ENCODE measurements at places on chromosomes 11 and 22.

GRCh38 chr22:39197578-39197977 lies 45.1 kb upstream of the CBX7 start:
- no peak for DNase-seq

DNA sequence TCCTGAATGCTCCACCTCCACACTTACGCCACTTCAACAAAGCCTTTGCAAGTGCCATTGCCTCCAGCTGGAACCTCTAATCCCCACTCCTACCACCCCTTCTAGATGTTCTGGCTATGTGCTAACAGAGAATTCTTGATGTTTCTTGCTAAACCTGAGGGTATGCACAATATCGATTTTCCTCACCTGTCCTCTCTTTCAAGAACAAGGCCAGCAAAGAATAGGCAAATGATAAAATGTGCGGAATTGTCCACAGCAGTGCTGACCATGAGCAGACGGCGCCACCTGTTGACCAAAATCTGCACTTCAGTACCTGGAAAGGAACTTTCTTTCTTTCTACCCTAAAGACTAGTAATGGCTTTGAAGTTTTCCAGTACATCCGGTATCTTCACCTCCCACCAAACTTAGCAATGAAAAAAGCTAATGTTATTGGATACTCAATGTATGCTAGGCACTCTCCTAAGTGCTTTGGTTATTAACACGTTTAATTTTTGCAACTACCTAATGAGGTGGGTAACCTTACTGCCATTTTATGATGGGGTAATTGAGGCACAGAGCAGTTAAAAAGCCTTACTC lies 3.4 kb downstream of the TIMM10 start:
- peak; percentile 76 for DNase-seq

DNA sequence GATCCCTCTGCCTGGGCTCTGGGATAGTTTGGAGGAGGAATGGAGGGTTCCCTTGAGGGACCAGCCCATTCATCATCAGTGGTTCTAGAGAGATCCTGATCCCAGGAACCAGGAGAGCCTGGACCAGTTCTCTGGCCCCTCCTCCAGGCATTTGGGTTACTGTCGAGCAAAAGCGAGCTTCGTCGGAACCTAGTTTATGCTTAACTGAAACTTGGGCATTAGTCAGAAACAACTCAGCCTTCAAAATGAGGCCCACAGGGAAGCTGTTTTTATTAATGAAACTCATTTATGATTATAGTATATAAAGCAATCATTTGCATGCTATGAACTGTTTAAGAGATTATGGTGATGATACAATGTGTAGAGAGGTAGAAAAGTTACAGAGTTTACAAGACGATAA lies 61.4 kb downstream of the LIF start:
- DNase-seq, result no peak

DNA sequence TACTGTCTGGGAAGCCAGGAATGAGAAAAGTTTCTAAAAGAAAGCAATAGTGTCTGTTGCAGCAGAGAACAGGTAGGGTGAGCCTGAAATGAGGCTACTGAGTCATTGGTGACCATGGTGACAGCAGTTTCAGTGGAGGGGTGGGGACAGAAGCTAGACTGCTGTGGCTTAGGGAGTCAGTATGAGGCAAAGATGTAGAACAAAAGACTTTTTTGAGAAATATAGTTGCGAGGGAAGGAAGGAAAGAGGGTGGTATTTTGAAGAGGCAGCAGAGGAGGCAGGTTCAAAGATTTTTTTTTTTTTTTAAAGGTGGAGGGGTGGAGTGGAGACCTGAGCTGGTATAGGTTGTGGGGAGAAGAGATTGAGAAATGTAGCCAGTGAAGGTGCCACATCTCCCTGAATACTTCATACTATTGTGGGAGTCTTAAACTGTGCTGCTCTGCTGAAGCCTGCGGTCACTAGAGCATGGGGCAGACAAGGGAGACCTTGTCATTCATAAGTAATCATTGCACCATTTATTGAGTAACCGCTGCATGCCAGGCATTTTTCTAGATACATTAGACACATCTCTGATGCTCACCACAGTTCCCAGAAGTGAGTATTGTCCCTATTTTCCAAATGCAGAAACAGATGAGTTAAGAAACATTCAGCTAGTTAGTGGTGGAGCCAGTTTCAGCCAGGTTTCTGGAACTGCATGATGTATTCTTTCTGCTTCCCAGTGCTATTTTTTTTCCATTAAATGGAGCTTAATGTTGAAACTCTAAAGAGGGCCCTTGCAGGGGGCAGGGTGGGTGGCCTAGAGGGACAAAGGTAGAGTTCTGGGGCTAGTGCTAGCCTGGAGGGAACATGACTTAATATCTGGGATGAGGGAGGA lies 49.9 kb downstream of the STIM1 start:
- no peak for DNase-seq

- no peak for DNase-seq
These were observed 280.8 kb upstream of the CCDC90B start for GRCh38 chr11:83566950-83567349.

GRCh38 chr11:120914601-120915000 lies 109.3 kb upstream of the TBCEL start:
- DNase-seq, result no peak

DNA sequence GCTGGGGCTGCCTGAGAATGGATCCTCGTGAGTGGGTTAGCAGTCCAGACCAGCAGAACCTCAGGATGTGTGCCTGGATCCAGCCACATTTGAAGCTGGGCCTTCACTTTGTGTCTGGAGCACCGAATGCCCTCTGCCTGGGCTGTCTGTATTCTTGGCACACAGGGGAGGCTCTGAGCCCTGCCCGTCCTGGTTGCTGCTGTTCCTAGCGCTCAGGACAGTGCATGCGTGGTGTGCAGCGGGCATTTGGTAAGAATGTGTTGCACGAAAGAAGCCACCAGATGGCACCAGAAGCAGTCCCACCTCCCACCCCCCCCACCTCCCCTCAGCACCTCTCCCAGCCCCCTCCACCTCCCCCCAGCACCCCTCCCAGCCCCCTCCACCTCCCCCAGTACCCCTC lies 4.1 kb upstream of the MAPK11 start:
- no peak for DNase-seq

DNA sequence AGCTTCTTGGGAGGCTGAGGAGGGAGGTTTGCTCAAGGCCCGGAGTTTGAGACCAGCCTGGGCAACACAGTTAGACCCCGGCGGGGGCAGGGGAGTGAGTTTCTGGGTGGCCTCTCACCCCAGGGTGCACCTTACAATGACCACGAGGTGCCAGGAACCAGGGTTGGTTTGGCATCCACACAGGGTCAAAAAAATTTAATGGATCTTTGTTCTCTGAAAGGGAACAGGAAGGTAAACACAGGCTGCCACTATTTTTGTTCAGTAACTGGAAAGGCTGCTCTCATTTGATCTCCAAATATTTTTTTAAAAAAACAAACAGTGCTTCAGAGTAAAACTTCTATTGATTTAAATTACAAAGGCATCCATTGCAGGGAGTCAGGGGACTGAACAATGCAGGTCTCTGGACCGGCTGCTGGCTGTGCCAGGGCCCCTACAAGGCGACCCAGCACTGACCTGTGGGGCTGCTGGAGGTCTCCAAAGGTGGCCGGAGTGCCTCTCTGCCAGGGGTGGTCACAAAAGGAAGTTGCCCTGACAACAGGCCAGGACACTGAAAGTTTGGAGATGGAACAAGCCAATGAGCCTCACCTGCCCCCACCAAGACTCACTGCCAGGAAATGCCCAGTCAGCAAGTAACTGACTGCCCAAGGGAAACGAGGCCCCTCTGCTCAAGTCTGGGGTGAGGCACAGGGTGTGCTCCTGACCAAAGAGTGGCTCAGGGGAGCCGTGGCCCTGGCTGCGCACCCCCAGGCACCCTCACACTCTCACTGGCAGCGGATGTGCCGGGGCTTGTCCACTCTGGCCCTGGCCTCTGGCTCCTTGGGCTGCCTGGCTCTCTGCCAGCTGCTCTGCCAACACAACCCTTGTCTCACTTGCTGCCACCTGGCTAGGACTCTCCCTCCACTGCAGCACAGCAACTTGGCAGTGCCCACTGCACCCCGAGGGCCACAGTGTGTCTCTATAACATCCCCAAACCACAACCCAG lies 51.8 kb downstream of the ARFGAP3 start:
- no peak for DNase-seq

DNA sequence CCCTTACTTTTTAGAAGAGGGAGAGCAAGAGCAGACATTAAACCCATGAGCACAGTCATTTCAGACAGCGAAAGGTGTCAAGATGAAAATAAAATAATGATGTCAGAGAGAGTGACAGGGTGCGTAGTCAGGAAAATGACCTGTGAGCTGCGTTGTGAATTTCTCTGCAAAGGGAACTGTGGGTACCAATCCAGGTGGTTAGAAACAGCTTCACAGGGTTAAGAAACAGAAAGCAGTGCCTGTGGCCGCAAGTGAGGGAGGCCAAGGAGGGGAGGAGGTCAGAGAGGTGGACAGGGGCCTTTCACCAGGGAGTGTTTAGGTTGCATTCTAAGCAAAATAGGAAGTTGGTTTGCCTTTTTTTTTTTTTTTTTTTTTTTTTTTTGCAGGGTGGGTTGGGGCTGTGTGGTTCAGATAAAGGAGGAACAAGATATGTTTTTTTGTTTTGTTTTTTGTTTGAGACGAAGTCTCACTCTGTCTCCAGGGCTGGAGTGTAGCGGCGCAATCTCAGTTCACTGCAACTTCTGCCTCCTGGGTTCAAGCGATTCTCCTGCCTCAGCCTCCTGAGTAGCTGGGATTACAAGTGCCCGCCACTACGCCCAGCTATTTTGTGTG lies 7.9 kb downstream of the TIGD3 start:
- DNase-seq, result peak; percentile 42

DNA sequence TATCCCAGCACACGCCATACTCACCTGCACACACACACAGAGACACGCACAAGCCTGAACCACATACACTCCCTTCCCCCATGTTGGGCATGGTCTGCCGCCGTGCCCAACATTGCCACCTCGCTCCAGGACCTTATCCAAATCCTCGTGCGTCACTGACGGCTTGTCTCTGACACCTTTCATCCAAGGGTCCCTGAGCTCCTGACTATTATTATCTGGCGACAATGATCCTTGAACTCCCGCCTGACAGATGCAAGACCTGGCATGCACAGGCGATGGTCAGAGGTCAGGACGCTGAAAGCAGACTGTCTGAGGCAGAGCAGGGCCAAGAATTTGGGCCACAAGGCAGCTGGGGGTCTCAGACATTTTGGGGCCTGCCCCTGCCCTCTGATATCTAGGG lies 4.2 kb downstream of the MB start:
- DNase-seq, result no peak

- DNase-seq, result no peak
These were observed 6.4 kb downstream of the BAIAP2L2 start for GRCh38 chr22:38104084-38104483.

DNA sequence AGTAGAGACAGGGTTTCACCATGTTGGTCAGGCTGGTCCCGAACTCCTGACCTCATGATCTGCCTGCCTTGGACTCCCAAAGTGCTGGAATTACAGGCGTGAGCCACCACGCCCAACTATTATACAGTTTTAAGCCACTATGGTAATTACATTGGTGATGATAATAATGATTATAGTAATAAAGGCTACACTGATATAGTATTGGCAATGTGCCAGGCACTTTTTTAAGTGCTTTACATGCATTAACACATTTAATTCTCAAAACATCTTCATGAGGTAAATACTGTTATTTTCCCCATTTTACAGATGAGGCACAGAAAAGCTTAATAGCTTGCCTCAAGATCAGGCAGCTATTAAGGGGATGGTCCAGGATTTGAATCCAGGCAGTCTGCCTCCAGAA lies 222.5 kb downstream of the SOX6 start:
- DNase-seq, result no peak

DNA sequence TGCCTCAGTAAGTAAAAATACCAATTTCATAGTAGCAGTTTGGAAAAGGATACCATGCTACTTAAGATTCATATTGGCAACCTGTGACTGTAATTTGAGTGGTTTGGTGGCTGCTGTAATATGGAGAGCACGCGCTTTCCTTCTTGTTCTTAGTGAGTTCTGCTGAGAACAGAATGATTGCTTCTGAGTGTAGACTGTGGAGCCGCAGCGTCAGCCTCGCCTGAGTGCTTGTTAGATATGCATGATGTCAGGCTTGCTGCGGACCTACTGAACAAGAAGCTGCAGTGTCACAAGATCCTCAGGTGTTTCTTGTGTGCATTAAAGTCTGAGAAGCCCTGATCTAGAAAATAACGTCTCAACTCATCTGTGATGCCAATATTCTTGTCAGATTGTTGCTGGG lies 143.2 kb downstream of the ARHGAP42 start:
- DNase-seq, result no peak

DNA sequence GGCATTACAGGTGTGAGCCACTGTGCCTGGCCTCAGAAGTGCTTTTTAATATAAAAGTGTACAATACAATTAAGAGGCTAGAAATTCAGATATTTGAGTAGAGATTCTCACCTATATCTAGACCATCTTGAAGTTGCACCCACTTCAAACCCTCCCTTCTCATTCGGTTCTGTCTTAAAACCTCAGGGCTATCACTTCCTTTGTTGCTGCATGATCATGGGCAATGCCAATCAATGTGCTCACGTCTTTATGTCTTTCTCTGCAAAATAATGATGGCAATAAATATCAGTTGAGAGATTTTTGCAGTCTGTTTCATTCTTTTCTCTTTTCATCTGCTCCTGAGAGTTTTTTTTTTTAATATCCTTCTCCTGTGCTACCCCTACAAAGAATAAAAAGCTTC lies 9.3 kb upstream of the NUP160 start:
- DNase-seq, result no peak

DNA sequence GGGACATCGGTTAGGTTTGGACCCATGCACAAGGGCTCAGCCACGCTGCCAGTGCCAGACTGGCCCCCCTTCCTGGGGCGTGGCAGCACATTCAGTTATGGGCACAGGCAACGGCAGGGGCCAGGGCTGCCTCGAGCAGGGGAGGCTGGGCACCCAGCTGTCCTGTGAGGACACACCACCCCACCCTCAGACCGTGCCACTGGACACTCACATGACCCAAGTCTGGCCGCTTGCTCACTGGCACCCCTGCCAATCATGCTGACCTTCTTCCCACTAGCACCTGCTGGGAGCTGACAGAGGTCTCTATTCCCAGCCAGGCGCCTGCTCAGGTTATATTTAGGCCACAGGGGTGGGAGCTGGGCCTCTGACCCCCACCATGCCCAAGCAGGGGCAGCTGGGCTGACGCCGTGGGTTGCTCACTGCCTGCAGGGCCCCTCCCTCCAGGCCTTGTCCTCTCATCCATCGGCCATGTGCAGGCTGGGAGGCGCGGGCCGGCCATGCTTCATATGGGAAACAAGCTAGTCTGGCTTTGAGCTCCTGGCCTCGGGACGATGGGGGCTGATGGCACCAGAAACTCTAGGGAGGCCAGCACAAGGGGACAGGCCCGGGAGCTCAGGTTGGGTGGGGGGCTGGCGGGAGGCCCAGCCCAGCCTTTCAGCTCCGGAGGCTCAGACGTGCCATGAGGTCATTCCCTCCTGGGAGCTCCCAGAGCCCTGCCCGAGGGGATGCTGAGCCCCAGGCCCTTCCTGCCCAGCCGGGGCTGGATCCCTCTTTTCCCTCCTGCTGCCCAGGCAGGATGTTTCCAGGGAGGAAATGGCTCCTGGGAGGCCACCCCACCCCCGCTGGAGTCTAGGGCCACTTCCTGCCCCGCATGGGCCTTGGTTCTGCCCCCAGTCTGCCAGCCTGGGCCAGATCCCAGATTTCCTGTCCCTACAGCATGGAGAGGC lies 15.2 kb upstream of the TBX1 start:
- no peak for DNase-seq

GRCh38 chr11:29448246-29448877 lies 568.5 kb downstream of the KCNA4 start:
- no peak for DNase-seq

Measured in mucosa of descending colon (tissue), 3 donors.